ENCODE measurements at places on chromosomes 6 and 20.

DNA sequence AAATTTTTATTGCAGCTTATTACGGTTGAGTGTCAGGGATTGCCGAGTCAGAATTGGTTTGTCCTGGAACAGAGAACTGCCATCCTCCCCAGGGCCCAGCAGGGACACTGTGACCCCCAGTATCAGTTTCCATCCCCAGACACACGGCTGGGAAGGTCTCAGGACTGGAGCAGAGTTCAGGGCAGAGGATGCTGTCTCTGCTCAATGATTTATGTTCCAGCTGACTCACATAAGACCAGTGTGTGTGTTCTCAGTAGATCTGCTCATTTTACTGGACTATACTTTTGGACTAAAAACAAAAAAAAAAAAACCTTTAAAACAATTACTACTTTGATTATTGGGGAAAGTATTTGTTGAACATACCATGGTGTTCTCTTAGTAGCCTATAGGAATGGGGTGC, 44.2 kb downstream of the FNDC1 start:
- no peak for DNase-seq

- no peak for DNase-seq
These were observed 517.4 kb upstream of the JARID2 start for GRCh38 chr6:14728396-14729024.

DNA sequence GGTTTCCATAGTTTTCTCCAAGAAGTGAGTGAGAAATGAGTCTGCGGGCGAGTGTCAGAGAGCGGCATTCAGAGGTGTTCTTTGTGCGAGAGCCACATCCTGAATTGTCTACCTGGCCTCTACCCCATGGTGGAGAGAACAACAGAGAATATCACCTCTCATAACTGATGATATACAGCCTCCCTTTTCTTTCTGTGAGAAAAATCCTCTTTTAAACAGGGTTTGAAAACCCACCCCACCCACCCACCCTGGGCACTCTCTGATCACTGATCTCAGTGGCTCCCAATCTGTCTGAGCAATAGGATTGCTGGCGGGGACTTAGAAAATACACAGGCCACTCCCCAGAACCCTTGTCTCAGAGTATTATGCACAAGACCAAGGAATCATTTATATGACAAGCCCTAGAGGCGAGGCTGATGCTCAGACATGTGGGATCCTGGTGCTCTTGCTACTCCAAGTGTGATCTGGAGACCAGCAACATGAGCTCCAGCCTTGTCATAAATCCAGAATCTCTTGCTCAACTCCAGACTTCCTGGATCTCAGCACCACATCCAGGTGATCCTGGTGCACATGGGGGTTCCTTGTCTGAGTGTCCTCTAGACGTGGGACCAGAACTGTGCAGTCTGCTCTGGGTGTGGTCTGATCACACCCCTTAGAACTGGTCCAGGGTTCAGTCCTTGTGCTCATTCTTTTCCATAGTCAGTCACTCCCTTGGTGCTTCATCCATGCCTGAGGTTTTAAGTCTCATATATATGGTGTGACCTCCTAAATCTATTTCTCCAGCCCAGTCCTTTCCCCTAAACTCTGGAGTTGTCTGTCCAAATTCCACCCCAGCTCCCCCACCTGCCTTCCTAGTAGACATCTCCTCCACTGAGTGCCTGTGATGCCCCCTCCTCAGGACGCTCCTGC, 5.3 kb downstream of the HLA-B start:
- DNase-seq: no peak

DNA sequence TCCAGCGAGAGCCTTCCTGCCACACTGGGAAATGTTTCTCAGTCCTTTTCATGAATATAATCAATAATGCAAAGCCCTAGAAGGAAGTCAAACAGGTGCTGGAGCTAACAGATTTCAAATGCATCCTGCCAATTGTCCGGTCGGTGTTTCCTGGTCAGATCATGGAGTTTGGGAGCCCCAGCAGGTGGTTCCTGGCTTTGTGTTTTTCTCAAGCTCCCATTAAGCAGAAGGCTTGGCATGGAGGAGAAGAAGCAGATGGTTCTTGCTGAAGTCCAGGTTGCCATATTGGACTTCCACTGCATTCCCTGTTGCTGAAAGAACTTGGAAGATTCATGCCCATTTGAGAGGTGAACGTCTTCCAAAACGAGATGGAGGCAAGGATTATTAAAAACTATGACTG, 68.6 kb downstream of the GFOD1 start:
- DNase-seq: no peak

DNA sequence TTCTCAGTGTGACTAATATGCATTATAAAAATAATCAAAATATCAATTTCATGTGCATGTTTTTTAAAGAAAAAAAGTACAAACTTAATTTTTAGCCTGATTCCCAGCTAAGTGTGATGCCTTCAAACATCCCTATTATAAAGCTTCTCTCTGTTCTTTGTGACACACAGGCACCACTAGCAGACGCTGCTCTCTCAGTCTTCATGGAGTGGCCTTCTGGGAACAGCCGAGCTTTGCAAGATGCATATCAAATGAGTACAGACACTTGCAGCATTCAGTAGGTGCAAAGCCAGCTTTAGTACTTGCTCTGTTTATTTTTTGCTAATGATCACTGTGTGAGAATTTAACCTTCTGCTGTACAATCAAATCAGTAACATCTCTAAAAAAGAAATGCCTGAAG, 340.0 kb downstream of the ADGRB3 start:
- DNase-seq: no peak

- no peak for DNase-seq
These were observed 37.3 kb downstream of the PREX1 start for GRCh38 chr20:48790473-48791003.

- DNase-seq: no peak
These were observed 9.4 kb upstream of the FRMD1 start for GRCh38 chr6:168088161-168089053.

All from activated T-helper 9 cell treated with anti-CD3 and anti-CD28 coated beads, Interleukin-2, amount 50 U/mL, for 16 hours (primary cell).